CD4-positive, alpha-beta T cell treated with Interleukin-1 beta for 1 hour (primary cell): ENCODE measurements at places on chromosomes 2 and 18.

DNA sequence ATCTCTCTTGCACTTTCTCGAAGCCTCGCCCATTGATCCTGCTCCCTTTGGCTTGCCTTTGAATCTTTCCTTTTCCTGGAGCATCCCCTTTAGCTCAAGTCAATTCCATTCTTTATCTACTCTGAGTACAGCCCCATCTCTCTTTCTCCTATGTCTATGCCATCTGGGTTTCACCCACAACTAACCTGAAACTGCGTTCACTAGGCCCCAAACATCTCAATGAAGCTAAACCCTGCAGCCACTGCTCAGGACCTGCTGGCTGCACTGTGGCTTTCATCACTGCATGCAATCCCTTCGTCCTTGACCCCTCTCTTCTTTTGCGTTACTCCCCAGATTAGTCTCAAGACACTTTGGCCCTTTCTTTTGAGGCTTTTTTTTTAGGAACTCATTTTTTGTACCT is 81.6 kb upstream of the CYRIA start:
- no peak for DNase-seq

DNA sequence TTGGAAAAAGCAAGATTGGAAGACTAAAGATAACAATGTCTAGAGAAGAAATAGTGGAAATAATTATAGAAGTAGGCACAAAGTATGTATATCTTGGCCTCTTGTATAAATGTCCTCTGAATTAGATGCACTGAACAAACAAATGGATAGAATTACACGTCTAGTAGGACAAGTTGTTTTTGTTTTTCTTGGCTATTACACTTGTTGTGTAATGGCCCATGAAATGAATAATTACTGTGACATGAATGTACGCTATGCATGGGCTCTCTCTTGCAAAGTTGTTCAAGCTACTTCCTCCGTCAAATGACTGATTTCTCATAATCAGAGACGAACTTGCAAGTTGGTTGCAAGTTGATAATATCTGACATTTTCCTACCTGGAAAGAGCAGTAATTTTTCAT is 126.2 kb downstream of the PDE1A start:
- no peak for DNase-seq

GRCh38 chr2:165406173-165406572 is 63.3 kb upstream of the CSRNP3 start:
- no peak for DNase-seq

DNA sequence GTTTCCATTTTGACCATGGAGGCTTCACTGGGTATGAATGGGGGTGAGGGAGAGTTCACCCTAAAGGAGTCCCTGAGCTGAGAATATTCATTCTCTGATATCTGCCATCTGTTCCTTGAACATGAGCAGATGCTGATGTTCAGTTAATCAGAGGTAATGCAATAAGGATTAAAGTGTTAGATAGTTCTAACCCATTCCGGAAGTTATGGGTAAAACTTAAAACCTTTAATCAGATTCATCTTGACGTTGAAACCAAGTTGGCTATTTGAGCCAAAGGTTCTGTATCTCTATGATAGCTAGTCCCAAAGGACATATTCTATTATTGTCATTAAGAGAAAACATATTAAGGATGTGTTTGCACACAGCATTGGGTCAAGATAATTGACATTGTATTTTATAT is 268.9 kb downstream of the PLCL1 start:
- no peak for DNase-seq

DNA sequence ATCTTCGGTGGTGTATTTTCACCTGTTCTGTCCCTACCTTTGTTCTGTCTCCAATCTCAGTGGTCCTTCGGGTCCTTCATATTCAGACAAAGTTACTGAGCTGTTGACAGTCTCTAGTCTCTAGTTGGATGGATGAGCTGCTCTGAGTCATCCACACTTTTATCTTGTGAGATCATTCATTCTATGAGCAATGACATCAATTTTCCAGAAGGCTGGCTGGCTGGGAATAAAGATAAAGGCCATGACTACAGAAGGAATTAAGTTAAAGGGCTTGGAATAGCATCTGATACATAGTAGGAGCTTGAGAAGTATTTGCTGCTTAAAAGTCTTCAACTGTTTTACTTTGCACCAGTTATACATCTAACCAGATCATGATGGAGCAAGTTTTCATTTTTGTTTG is 43.1 kb upstream of the SLC39A10 start:
- no peak for DNase-seq

- DNase-seq = no peak
Measured at GRCh38 chr2:207960090-207960489, 65.2 kb downstream of the PLEKHM3 start.

GRCh38 chr2:159650574-159650973 is 34.2 kb upstream of the BAZ2B start:
- DNase-seq = no peak

DNA sequence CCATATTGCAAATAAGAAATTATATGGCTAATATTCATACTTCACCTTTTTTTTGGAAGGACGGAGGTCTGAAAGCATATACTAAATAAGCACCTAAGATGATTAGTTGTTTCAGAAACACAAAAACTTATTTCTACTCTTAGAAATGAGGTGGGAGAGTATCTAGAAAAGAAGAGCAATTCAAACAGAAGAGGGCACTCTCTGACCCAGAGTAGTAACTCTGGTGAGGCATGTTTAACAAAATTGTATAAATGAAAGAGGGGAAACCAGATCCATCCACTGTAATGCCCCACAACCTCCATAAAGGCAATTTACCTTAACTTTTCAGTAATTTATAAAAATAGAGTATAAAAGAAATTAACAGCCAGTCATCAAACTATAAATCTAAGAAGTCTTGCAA is 669.6 kb upstream of the VRK2 start:
- DNase-seq = no peak

- DNase-seq = no peak
Measured at GRCh38 chr2:239979243-239980023, 45.7 kb downstream of the NDUFA10 start.

DNA sequence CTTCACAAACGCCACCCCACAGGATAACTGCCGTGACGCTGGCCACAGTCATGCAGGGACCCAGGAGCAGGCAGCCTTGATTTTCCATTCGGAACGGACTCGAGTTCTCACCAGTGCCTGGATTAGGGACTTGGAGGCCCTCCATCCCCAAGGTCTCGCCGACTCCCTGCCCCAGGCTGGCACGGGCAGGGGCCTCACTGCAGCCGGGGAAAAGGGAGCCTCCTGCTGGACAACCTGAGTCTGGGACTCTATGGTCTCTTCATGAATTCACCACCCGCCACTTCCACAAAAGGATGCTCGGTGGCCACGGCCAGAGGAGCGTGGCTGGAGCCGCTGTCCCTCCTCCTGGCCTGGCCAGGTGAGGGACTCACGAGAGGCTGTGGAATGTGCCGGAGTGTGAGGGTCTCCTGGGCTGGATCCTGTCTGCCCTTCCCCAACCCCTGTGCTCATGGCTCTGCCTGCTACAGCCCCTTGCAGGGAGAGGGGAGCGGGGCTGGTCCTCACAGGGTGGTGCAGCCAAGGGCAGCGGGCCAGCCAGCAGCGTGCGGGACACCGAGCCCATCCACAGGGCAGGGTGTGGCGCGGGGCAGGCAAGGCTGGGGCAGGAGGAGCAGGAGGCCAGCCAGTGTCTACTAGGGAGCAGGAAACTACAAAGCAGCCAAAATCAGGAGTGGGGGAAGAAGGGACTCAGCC is 42.3 kb downstream of the AQP12A start:
- peak; percentile 11 for DNase-seq

- no peak for DNase-seq
Measured at GRCh38 chr18:56992777-56993176, 154.1 kb upstream of the BOD1L2 start.

GRCh38 chr18:10213526-10213925 is 240.9 kb upstream of the APCDD1 start:
- peak; percentile 26 for DNase-seq

- DNase-seq = no peak
Measured at GRCh38 chr2:33212151-33212550, 264.3 kb upstream of the RASGRP3 start.

- no peak for DNase-seq
Measured at GRCh38 chr2:200860092-200860795, 4.2 kb downstream of the CLK1 start.

DNA sequence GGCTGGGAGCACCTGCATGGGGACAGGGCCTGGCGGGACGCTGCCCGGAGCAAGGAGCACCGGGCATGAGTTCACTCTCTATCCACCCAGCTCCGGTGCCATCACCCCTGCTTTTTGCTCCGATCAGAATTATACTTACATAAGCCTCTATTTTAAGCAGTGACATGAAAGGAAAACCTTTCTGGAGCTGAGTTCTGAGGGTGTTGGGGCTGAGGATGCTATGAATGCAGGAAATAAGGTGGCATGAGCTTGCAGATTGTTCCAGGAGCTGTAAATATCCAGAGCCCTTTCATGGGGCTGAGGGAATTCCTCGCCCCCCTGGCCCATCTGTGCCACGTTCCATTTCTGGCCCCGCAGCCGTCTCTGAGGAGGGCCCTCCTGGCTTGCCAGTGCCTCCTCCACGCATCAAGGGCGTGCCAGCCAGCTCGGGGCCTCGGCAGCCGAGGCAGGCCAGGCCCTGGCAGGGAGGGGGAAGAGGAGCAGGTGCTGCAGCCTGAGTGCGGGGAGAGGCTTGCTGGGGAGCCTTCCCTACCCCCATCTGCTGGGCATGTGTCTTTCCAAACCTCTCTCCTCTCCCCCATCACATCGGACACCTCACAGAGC is 91.7 kb upstream of the MCFD2 start:
- DNase-seq = no peak

GRCh38 chr2:237491515-237492118 is 4.6 kb downstream of the MLPH start:
- DNase-seq = no peak

DNA sequence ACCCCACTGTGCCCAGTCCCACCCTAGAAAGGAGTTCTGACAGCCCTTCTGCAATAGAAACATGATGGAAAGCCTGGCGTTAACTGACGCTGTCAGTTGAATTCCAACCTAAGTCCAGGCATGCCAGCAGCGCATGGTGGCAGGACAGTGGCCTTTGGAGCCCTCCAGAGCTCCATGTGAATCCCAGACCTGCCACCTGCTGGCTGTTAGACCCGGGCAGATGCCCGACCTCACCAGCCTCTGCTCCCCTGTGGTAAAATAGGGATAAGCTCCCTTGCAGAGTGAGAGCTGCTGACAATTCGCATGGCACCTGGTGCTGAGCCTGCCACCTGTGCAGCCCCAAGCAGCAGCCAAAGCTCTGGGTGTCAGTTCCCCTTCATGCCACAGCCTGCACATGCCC is 138.6 kb downstream of the LOXHD1 start:
- no peak for DNase-seq

DNA sequence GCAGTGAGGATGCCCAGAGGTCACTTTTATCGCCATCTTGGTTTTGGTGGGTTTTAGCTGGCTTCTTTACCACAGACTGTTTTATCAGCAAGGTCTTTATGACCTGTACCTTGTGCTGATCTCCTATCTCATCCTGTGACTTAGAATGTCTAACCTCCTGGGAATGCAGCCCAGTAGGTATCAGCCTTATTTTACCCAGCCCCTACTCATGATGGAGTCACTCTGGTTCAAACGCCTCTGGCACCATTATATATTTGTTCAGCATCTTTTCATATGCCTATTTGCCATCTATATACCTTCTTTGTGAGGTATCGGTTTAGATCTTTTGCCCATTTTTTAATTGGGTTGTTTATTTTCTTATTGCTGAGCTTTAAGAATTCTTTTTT is 7.2 kb upstream of the CCNT2 start:
- DNase-seq = no peak

GRCh38 chr2:20919297-20919800 is 96.4 kb upstream of the LDAH start:
- DNase-seq = no peak

- DNase-seq = no peak
Measured at GRCh38 chr2:238425979-238426567, 654 bp upstream of the ASB1 start.

DNA sequence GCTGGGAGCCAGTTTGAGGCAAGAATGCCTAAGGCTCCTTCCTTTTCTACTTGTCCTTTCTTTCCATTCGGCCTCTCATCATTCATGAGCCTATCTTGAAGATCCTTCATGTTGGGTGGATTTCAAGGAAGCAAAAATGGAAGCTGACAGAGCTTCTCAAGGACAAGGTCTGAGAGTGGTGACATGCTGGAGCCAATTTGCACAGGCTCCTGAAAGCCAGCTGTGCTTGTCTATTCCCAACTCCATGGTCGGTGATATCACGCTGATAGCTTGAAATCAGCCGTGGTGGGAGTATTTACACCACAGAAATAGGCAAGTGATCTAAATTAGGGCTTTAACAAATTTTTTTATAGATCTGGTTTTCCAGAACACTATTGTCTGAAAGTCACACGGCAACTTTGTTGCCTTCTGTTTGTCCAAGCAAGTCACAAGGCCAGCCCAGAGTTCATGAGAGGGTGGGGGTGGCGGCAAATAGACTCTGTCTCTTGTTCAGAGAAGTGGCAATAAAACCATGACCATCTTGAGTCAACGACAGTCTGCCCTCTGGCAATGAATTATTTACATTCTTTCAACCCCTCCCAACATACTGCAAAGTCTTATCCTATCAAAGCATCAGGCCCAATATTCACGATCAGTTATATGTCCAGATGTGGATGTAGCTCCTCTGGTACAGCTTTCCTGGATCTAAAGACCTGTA is 49.9 kb upstream of the SLC35F5 start:
- DNase-seq = no peak

DNA sequence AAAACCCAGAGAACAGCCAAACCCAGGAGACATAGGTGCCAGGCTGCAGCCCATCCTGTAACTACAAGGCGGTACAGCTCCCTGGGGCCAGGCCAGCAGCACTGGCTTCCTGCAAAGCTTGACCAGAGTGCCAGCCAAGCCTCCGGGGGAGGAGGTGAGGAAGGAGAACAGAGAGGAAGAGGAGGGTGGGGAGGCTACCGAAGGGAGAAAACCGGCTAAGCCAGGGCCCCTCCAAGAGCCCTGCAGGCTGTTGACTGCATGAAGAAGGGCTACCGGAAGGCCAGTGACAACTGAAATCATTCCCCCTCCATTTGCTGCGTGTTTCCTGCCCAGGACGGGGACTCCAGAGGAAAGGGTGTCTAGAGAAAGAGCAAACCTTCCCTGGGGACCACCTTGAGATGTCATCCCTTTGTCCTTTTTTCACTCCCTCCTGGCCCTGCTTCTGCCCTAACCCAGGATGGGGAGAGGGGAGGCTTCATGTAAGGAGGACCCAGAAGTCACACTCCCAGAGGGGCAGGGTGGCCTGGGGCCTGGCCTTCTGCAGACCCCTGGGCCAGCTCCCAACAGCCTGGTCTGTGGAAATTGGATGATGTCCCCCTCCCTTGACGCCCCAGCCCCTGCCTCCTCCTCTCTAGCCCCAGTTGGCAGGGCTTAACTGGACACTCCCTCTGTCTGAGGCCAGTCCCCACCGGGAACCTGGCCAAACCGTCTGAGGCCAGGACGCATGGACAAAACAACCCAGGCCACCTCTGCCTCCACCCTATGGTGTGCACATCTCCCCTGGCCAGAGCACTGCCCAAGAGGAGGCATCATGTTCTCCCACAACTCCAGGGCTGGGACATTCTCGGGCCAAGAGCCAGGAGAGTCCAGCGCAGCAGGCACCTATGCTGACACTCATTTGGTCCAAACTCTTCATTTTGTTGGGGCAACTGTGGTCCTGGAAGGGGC is 207.8 kb downstream of the CYP26B1 start:
- no peak for DNase-seq

GRCh38 chr2:54726940-54727339 is 3.5 kb downstream of the EML6 start:
- no peak for DNase-seq
